ENCODE measurements at places on chromosomes 12 and 14.

GRCh38 chr12:116513944-116514343 is 45.2 kb upstream of the MAP1LC3B2 start:
- DNase-seq: no peak

DNA sequence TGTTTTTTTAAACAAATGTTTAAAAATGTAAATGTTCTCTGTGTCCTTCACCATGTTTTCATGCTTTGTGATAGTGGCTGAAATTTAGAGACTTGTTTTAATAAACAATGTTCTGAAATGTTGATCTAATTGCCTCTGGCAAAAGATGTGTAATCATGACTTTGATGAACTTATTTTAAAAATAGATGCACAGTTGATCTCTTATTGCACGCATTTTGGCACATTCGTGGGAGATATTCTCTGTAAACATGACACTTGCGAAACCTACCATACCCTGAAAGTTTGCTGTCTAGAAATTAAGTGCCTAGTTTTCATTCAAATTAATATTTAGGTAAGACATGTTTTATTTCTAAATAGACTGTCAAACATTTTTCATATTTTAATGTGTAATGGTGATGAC is 119.7 kb upstream of the DNM1L start:
- no peak for DNase-seq

- no peak for DNase-seq
Observed at GRCh38 chr12:68559246-68559645, 51.5 kb upstream of the RAP1B start.

DNA sequence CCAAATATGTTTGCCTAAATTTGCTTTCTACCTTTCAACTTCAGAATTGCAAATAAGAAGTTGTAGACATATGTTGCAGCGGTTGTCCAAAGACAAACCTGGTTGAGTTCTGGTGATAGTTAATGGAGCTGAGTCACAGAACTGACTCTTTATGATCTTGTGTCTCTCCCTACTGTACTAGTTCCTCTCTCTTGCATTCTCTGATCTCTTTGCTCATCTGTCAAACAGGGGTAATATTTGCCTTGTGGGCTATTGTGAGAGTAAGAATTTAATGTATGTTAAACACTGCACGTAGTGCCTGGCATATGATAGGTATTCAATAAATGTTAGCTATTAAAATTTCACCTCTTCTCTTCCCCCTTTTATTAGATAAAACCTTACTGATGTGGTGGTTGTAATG is 283.5 kb upstream of the RGS6 start:
- DNase-seq: no peak

GRCh38 chr12:120099738-120100137 is 16.8 kb downstream of the RAB35 start:
- no peak for DNase-seq
